ENCODE measurements at places on chromosomes 16 and 17.
A peak's percentile ranks its signal among the peaks of the same experiment; 100 is the strongest.

- DNase-seq, result no peak
Measured at GRCh38 chr17:67390646-67391361, 13.7 kb downstream of the PITPNC1 start.

DNA sequence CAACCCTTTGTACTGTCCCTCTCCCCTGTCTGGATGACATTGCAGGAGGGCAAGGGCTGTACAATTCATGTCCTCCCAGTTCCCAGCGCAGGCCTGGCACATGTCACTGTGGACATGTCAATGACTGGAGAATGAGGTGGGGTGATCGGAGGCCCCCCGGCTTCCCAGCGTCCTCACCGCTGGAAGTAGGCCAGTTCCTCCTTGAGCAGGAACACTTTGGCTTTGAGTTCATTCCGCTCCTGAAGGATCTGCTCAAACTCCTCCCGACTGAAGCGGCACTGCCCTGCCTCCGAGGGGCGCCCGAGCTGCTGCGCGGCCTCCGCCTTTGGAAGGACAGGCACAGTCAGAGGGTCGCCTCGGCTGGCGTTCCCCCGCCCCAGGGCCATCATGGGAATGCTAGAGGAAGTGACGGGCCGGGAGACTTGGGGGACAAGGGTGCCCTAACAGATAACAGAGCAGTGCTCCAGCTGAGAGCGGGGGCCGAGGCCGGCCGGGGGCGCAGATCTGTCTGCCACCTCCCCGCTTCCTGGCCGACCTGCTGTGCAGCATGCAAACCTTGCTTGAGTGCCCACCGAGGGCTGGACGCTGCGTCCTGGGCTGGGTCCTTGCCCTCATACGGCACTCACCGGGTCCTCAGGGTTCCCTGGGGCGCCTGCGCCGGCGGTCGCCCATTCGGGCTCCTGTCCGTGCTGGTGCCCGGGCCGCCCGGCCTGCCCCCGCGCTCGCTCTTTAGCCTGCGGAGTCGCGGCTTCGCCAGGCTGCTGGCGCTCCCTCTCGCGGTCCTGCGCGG lies 1.3 kb downstream of the RILP start:
- DNase-seq, result peak; percentile 46

- no peak for DNase-seq
Measured at GRCh38 chr17:51725185-51725584, 433.3 kb downstream of the CA10 start.

DNA sequence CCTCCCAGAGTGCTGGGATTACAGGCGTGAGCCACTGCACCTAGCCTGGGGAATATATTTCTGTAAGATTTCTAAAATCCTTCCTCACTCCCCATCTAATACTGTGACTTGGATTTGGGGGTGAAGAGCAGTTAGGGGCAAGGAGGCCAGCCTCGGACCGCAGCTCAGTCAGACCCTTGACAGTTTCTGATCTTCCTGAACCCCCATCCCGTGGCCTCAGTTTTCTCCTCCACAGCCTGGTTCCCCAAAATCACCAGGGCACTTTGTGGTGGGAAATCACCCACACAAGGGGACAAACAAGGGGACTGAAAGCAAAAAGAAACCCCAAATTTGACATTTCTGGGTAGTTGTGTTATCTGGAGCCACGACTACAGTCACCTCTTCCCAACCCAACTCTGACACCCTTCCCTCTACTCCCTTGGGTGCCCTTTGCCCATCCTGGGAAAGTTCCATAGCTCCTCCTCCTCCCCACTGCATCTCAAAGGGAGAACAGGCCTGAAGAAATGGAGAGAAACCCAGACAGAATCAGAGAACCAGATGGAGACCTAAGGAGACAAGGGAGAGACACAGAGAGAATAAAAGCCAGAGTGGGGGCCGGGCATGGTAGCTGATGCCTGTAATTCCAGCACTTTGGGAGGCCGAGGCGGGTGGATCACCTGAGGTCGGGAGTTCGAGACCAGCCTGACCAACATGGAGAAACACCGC lies 2.8 kb upstream of the STAT5A start:
- no peak for DNase-seq

DNA sequence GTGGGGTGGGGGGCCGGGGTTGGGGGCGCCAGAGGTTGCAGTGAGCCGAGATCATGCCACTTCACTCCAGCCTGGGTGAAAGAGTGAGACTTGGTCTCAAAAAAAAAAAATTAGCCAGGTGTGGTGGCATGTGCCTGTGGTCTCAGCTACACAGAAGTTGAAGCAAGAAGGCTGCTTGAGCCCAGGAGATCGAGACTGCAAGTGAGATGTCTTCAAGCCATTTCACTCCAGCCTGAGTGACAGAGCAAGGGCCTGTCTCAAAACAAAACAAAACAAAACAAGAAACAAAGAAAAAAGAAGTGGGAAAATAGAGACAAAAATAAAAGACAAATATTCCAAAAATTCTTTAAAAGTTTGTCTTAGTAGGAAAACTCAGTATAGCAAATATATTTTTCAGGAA lies 135.1 kb upstream of the CORO6 start:
- DNase-seq, result no peak

DNA sequence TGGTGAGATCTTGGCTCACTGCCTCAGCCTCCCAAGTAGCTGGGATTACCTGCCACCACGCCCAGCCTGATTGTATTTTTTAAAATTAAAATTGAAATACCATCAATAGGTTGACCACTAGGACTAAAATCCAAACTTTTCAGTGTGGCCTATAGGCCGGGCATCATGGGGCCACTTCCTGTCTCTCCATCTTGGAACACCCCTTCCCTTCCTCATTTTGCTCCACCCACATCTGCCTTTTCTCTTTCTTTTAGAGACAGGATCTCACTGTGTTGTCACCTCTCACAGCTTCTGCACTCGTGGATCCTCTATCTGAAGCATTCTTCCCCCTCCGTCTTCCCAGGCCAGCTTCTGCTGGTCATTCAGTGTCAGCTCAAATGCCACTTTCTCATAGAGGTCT lies 57.0 kb downstream of the BMERB1 start:
- DNase-seq, result no peak

DNA sequence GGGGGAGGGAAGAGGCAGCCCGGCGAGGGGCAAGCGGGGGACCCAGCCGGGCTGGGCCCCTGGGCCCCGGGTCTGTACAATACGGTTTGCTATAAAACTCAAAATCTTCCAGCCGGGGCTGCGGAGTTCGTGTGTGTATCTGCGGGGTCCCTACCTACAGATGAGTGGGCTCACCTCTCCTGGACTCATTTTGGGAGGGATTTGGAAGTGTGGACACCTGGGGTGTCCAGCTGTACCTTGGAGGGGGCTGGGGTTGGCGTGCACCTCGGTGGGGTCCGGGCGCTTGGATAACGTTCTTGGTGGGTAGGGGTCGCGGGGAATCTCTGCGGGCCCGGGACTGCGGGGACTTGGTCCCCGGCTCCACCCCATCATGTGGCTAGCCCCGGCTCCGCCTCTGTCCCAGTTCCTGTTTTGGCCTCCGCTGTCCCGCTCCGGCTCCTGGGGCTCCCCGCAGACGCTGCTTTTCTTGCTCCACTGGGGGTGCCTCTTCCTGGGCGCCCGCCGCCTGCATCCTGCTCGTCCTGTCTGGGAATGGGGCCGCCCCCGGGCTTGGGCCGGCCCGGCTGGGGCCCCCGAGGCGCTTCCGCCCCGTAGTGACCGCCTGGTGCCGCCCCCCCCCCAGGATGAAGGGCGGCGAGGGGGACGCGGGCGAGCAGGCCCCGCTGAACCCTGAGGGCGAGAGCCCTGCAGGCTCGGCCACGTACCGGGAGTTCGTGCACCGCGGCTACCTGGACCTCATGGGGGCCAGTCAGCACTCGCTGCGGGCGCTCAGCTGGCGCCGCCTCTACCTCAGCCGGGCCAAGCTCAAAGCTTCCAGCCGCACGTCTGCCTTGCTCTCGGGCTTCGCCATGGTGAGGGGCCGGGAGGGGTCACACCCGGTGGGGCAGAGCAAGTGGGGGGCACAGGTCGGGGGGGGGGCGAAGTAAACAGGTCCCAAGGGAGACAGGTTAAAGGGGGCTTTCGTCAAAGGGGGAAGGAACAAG lies at the start of gene ORAI3:
Gene ORAI3, plus strand, starts transcription at position 402 of the 983 bp plus-strand sequence. Its CDS starts 222 bp downstream, at position 624.
- DNase-seq, result peak; percentile 74

GRCh38 chr17:3474212-3474611 lies 1.6 kb upstream of the ASPA start:
- no peak for DNase-seq

GRCh38 chr17:10126276-10126615 lies 72.2 kb downstream of the GAS7 start:
- no peak for DNase-seq

DNA sequence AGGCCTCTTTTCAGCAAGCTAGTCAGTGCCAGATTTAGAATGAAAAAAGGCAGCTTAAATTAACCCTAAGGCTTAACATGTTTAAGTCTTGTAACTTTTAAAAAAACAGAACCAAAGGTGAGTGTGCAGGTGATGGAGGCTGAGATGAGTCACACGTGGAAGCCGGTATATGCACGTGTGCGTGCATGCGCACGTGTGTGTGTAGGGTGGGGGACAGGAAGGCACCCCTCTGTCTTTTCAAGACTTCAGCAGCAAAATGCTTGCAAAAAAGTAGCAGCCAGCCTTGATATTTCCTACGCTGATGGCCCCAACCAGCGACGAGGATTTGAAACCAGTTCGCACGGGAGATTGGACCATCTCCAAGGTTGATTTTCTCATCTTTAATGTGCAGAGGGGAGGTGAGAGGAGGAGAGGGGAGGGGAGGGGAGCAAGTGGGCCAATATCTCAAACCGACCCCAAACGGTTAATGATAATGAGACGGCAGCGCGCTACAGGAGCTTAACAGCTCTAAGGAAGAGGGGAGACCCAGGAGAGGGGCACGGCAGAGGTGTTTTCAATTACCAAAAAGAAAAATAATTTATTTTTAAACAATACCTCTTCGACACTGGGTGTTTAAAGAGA lies 154.7 kb downstream of the ZNF423 start:
- DNase-seq, result no peak

GRCh38 chr16:88814144-88814502 lies 2.4 kb upstream of the APRT start:
- DNase-seq, result no peak

GRCh38 chr17:12554251-12554650 lies 111.4 kb upstream of the MYOCD start:
- no peak for DNase-seq

DNA sequence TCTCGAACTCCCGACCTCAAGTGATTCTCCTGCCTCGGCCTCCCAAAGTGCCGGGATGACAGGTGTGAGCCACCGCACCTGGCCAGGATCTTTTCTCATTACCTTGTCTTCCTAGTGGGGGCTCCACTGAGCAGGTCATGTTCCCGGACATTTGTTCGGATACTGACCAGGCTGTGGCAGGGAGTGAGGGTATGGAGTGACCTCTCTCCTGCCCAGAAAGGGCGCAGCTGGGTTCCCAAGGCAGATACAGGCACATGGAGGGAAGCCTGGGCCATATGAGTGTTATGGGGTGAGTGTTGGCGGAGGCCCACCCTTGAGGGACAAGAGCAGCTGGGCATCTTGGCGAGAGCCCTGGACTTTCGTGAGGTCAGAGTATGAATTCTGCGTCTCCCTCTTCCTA lies 5.5 kb downstream of the SERPINF1 start:
- no peak for DNase-seq

DNA sequence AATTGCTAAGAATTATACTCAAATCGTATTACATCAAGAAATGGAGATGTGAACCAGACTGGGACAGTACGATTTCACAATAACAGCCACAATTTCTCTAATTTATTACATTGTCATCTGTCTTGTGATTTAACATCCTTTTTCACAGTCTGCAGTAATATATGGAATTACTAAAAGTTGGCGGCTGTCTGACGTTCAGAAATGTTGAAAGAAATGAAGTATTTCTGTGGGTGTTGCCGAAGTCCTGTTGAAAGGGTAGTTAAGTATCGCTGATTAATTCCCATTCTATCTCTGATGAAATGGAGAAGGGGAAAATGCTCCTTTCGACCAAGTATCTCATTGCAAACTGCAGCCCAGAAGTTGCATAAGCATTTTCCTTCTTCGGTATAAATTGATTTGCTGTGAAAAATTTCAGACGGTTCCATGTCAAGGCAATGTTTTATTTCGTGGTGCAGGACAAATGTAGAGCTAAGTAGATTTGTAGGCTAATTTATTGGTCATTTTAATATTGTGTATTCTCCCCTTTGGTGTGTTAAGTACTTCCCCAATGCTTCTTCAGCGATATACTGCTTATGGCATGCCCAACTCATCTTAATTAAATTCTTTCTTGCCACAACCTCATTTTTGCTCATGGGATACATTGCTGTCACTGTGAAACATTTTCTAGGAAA lies 775.2 kb upstream of the RBFOX1 start:
- no peak for DNase-seq

GRCh38 chr16:86427433-86427851 lies 82.9 kb upstream of the FOXF1 start:
- DNase-seq, result no peak

DNA sequence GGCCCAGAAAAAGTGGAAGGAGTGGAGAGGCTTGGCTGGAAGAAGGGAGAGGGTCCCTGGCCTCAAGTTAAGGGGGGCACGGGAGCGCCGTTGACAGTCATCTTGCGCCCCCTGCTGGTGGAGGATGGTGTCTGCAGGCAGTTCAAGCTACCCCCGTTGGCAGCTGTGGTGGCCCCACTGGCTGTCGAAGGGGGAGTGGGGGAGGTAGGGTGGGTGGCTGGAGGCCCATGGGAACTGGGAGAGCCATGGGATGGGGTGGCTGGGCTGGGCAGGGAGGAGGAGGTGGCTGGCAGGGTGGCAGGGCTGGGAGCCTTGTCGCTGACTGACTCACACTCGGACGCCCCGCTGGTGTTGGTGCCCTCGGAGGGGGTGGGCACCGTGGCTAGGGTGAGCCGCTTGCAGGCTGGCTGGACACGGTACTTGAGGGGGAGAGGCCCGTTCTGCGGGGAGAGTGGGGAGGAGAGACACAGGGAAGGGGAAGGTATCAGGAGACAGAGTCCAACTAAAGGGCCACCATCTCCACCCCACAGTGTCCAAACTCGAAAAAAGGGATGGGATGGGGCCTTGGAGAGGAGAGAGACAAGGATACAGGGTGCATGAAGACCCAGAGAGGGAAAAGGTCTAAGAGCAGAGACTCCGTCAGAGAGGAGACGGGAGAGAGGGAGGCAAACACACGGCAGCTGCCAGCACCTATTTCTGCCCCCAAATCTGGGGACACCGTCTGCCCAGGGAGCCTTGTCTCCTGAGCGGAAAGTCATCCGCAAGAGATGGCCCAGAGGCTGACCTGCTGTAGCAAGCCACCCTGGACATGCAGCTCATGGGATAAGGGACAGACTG lies 5.2 kb downstream of the CISD3 start:
- DNase-seq, result peak; percentile 73

GRCh38 chr17:76079956-76080767 lies 1.2 kb downstream of the ZACN start:
- DNase-seq, result no peak

- DNase-seq, result no peak
Measured at GRCh38 chr17:6422654-6423241, 12.2 kb downstream of the AIPL1 start.

- DNase-seq, result no peak
Measured at GRCh38 chr17:79201536-79202227, 127.1 kb downstream of the ENGASE start.

- DNase-seq, result no peak
Measured at GRCh38 chr17:71427801-71428200, 693.0 kb upstream of the SOX9 start.
